ENCODE measurements at places on chromosomes 12 and 14.
A peak's percentile ranks its signal among the peaks of the same experiment; 100 is the strongest.

GRCh38 chr12:119744900-119745606 is 77.1 kb downstream of the PRKAB1 start:
- DNase-seq, result no peak

DNA sequence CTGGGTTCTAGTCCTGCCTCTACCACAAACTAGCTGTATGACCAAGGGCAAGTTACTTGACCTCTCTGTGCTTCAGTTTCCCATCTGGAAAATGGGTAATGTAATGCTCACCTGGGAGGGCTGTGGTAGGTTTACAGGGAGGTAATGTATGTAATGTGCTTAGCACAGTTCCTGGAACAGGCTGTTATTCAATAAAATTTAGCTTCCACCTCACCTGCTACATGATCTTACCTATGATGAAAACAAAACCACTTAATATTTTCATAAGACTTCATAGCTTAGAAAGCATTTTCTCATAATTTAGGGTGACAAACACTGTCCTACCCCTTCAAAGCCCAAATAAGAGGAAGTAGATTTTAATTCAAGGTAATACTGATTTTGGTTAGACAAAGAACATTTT is 530.6 kb downstream of the FUT8 start:
- no peak for DNase-seq

- DNase-seq, result no peak
Measured at GRCh38 chr12:90484094-90484493, 470.9 kb downstream of the CCER1 start.

- DNase-seq, result no peak
Measured at GRCh38 chr12:12718381-12718759, 1.2 kb downstream of the CDKN1B start.

DNA sequence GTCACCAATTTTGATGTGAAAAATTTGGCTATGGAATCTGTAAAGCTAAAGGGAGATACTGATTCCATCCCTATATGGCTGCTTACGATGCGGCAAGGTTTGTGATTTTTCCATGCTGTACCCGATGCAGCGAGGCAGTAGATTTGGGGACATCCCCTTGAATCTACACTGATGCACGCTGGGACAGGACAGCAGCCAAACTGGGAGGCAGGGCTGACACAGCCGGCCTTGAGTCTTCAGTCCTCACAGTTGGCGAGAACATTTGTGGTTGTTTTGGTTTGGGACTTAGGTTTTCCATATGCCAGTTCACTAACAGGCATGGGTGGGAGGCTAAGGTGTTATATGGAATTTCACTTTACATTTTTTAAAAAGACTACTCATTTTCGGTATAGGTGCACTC is 3.8 kb downstream of the GALNT16 start:
- DNase-seq, result no peak

GRCh38 chr14:22811722-22812121 is 3.5 kb downstream of the SLC7A7 start:
- DNase-seq, result no peak

DNA sequence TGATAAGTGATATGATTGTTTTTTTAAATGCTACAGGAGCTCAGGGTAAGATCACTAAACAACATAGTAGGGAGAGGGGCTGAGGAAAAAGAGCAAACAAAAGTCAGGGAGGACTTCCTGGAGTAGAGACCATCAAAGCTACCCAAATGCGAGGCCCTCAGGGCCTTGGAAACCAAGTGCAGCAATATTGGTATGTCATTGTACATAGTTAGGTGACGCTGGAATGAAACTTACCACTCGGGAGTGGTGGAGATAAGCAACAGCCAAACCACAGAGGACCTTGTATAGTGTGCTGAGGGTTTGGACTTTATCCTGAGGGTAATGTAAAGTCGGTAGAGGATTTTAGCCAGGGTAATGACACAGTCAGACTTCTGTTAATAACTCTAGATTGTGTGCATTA is 13.8 kb downstream of the KITLG start:
- DNase-seq, result no peak

DNA sequence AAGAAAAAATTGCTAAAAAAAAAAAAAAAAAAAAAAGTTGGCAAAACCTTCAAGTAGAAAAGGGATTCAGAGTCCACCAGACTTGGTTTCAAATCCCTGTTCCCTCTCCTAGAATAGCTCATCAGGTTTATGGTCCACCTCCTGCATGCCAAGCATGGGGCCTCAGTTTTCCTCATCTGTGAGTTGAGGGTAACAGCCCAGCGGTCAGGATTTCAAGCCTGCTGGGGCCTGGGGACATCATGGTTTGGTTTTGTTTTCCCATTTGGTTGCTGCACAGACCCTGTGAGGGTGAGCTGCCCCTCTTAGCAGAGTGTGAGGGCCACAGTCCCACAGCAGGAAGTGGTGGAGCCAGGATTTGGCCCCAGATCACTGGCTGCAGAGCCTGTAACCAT is 12.5 kb downstream of the FAM222A start:
- DNase-seq, result no peak

- no peak for DNase-seq
Measured at GRCh38 chr14:89175881-89176799, 240.9 kb downstream of the FOXN3 start.

DNA sequence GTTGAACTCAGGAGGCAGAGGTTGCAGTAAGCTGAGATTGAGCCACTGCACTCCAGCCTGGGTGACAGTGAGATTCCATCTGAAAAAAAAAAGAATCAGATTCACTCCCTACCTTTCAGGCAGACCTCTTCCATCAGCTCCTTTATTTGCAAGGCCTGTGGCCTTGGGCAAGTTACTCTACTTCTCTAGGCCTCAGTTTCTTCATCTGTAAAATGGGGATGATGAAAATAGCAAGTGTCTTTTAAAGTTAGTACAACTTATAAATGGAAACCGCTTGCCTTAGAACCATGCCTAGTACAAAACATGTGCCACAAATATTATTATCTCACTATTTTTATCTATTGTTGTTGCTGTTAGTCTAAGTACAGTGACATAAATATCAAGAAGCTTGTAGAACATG is 84.3 kb downstream of the STAB2 start:
- DNase-seq, result no peak

- DNase-seq, result no peak
Measured at GRCh38 chr12:544941-545635, 85.3 kb downstream of the B4GALNT3 start.

- DNase-seq, result no peak
Measured at GRCh38 chr12:92088805-92089204, 56.8 kb downstream of the BTG1 start.

DNA sequence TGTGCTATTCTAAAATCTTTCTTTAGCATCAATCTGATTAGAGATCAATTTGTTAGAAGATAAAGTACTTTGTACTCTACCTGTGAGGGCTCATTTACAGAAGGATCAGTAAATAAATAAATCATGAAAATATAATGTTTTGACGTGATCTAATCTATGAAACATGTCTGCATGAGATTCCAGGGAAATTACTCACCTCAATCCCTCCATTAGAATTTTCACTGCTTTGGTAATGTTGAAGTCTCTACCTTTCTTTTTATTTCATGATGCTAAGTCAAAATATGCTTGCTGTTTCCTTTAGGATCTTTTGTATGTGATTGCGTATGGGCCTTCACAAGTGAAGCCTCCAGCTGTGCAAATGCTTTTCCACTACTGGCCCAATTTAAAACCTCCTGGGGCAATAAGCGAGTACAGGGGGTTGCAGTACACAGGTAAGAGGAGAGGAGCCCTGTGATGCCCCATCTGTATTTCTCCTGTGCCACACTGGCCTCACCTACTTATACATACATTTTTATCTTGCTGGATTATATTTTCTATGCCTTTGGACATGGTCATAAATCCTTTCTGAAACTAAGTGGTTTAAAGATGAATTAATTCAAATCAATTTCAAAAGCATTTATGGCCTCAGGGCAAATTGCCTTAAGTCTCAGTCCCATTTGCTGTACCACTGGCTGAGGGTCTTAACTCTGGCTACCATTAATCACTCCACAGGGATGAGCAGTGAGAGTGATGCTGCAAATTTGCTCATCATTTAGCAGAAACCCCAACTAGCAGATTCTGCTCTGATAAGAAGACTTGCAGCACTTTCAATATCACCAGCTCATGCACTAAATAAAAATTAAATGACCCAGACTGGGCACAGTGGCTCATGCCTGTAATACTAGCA is 66.4 kb downstream of the UNC79 start:
- DNase-seq, result no peak

DNA sequence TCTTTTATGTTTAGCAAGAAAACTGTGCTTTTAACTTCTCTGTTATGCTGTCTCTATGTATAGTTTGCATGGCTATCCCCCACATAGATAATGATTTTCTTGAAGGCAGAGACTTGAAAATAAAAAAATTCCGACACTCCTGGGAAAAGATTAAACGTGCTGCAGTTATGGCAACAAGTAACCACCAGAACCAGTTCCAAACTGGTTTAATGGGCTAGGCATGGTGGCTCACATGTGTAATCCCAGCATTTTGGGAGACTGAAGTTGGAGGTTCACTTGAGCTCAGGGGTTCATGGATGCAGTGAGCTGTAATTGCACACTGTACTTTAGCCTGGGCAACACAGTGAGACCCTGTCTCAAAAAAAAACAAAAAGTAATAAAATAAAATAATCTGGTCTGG is 15.1 kb upstream of the CAPRIN2 start:
- DNase-seq, result no peak

DNA sequence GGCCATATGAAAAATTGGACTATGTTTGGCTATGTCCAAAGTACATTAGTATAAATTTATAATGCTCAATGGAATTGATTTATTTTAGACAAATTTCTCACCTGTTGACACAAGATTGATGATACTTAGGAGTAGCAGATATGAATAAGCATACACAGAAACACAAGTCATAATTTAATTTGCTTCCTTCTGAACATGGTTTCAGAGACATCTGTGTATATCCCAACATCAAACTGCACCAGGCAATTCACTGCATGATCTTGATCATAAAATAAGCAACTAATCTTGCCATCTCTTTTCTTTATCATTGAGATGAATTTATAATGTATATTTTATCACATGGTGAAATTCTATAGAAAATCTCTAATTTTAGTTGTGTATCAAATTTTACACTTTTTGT is 3.8 kb downstream of the CLECL1 start:
- no peak for DNase-seq

GRCh38 chr12:23209793-23210192 is 584.8 kb downstream of the ETNK1 start:
- DNase-seq, result no peak

DNA sequence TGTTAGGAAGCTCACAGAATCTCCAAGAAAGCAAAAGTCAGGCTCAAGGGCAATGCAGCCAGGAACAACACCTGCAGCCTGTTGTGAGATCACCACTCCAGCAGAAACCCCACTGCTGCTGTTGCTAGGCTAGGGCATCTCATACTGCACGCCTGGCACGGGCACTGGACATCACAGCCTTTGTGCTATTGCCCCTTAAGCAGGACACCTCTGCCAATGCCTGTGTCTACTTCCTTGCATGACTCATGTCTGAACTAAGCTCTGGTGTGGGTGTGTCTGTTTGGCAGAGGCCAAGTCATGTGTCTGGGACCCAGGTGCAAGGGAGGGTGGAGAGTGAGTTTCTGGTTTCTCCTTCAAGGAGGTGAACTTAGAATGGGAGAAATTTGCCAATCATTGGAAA is 10.0 kb upstream of the DDX47 start:
- peak; percentile 95 for DNase-seq

- no peak for DNase-seq
Measured at GRCh38 chr12:71548893-71549292, 109.3 kb downstream of the LGR5 start.

- no peak for DNase-seq
Measured at GRCh38 chr12:6936636-6937480, 6.8 kb upstream of the RNU7-1 start.

DNA sequence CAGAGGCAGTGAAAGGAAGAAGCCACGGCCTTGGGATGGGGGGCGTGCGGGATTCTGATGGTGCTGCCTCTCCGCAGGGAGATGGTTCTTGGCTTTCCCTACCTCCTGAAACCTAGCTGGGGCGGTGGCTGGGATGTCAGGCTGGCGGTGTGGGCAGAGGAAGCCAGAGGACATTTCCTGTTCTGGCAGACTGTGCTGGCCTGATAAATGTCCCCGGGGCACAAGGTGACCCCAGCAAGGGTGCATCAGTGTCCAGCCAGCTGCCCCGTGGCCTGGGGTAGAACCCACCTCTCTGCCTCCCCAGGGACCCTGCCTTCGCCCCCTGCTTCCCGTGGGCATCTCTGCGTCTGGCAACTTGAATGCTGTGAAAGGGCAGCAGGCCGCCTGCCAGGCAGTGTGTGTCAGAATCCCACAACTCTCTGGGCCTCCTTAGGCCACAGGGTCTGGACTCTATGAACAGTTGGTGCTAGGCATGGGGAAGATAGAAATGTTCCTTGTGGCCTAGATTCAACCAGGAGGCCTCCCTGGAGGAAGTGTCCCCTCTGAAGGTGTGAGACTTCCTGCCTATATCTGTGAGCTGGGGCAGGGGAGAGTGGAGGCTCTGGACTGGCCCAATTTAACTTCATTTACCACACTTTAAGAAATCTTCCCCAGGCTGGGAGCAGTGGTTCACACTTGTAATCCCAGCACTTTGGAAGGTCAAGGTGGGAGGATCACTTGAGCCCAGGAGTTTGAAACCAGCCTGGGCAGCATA is 4.9 kb downstream of the SH2B3 start:
- peak; percentile 64 for DNase-seq

DNA sequence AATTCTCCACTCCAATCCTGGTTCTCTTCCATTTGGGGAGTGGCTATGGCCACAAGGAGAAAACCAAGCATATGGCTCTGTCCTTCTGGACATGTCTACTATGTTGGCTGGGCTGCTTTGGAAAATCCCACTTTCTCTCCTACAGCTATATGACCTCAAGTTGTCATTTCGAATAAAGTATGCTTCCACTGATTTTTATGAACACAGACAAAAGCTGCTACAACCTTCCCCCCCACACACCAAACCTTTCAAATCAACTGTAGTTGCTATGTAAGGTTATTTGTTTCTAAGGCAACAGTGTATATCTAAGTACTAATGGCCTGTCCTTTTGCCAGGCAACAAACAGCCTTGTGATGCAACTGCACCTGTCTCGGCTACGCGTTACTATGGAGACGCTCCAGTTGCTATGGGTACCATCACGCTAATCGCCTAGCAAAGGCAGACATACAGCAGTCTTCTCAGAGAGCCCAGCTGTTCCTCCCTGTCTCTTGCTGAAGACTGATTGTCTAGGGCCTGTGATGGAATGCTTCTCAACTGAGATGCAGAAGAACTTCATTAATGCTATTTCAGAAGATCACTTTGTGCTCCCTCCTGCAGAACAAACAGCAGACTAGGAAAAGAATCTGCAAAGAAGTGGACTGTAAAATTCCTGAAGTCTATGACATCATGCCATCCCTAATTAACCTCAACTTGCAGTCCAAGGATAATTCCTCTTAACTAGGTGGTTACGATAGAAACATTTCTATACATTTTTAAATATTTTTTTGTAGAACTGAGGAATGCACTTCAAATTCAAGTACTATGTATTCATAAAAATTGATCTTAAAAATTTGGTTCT is 67.6 kb downstream of the FOXN3 start:
- DNase-seq, result no peak

DNA sequence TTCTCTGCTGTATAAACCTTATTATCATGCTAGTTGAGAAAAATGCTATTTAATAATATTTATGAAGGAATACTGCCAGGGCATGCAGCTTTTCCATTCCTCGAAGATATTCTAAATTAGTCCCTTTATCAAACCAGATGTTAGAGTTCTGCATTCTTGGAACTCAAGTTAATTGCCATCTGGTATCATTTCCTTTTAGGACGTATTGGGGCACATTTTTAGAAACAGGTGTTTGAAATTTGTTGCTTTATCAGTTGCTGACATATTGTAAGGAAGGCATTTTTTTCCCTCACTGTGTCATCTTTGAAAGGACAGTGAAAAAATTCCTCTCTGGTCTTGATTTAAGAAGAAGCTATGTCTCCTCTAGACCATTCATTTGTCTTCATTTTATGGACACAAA is 471.2 kb upstream of the PRICKLE1 start:
- no peak for DNase-seq

GRCh38 chr12:89893972-89894706 is 185.5 kb upstream of the ATP2B1 start:
- DNase-seq, result peak; percentile 10

Data from HT1080 (cell line).